Motor neuron (in vitro differentiated cells): ENCODE measurements at places on chromosomes 11 and 22. TPM values are rescaled to one million over a fixed set of nuclear protein-coding genes. Genes with fewer than 3 reads are reported as not detected.

DNA sequence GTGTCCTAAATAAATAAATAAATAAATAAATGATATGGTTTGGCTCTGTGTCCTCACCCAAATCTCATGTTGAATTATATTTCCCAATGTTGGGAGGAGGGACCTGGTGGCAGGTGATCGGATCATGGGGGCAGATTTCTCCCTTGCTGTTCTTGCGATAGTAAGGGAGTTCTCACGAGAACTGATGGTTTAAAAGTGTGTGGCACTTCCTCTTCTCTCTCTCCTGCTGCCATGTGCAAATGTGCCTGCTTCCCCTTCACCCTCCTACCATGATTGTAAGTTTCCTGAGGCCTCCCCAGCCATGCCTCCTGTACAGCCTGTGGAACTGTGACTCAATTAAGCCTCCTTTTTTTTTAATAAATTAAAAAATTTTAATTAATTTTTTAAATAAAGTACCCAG lies 138.2 kb downstream of the FBXO7 start:
- ATAC-seq: no peak

GRCh38 chr11:116333001-116333535 lies 439.7 kb downstream of the BUD13 start:
- ATAC-seq: peak; percentile 25

- ATAC-seq: no peak
Measured at GRCh38 chr11:114008331-114008730, 33.4 kb downstream of the HTR3A start.

The MRGPRF gene
- 0.52 TPM in 1 of 2 replicates, not detected in the other for total RNA-seq

DNA sequence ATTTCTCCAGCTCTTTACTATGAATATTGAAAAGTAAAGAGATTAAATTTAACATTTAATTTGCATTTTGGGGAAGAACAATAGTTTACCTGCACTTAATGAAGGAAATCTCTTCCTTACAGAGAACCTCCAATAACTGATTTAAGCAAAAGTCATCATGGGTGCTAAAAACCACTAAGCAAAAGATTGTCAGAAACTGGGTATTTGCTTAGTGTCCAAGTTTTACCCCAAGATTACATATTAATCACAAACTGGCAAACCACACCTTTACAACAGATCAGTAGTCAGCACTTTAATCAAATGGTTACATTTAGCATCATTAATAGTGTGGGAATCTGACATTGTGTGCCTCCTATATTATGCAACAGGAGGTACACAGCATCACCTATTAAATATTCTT lies 2.7 kb downstream of the ZBTB44 start:
- ATAC-seq: no peak

GRCh38 chr22:29125844-29126243 lies 53.0 kb downstream of the KREMEN1 start:
- no peak for ATAC-seq

The OR52H1 gene
- total RNA-seq: 0.32 TPM in 1 of 2 replicates, not detected in the other

The UBASH3B gene
- 7.1 and 7.9 TPM in 2 replicates for total RNA-seq

DNA sequence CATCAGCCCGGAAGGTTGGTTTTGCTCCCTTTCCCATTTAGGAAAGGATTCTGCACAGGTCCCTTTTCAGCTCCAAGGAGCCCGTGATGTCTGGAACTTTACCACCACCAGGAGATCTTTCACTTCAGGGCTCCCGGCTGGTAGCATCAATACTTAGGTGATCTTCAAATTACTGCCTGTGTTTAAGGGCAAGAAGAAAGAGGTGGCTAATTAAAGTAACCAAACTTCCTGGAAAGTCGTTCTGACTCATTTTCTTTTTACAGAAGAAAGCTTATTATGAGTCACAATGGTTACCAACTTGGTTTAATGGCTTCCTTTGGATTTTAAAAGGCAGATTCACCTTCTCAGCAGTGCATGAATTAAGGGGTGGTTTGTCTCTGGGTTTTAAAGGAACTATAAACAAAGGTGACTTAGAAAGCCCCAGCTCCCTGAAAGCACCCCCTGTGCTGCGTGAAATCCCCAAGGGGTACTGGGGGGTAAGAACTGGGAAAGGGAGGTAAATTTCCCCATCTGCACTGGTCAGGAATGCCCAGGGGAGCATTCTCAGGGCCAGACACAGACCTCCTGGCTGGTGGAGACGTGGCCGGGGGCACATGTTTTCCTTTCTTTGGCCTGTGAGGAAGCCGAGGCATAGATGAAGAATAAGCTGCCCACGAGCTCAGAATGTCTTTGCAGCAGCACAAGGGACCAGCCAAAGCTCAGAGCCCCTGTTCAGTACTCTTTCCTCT lies 8.8 kb downstream of the POU2F3 start:
- ATAC-seq: peak; percentile 19

GRCh38 chr11:2305788-2306451 lies 4.1 kb downstream of the TSPAN32 start:
- peak; percentile 8 for ATAC-seq
